ENCODE measurements at places on chromosomes 7 and 10.

- DNase-seq, result no peak
Observed at GRCh38 chr7:134891262-134891695, 95.0 kb upstream of the AGBL3 start.

DNA sequence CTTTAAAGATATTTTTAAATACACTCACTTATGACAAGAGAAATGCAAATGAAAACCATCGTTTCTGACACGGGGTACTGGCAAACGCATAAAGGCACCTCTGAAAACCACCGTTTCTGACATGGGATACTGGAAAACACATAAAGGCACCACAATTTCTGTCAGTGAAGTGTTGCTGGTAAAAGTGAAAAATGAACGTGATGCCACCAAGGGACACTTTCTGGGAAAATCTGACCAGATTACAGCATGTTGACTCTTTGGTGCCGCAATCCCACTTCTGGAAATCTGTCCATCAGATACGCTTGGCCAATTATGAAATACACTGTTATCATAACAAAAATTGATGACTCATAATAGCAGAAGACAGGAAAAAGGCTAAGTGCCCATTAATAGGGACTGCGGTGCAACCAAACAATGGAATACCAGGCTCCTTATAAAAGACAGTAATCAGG lies 131.7 kb downstream of the ZMYND11 start:
- DNase-seq, result peak; percentile 38

DNA sequence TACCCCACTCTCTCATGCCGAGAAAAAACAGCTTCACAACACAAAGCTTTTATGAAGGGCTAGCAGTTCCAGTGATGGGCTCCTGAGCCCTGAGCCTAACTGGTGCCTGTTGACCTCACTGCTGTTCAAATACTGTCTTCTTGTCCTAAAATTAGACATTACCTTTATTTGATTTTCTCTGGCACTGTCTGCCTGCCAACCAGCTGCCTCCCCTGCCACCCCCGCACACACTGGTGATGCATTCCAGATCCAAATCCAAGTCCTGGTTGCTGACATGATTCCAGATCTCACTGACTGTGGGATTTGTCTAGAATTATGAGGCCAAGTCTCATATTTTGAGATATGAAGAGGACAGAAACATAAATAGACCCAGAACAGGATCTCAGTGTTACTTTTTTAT lies 816.2 kb downstream of the NRG3 start:
- no peak for DNase-seq

DNA sequence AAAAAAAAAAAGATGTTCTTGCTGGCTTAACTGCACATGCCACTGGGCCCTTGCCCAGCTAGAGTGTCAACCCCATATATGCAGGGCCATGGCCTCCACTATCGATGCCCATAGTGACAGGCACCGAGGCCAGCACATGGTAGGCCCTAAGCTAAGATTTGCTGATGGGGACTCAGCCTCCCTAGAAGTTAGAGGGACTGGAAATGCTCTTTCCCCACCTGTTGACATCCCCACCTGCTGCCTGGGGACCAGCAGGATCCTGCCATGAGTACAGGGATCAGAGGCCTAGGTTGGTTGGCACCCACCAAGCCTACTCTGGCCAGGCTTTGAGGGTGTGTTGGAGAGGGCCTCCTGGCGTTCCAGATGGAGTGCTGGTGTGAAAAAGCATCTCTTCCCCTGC lies 16.0 kb upstream of the SLC18A2 start:
- DNase-seq, result no peak

- DNase-seq, result no peak
Observed at GRCh38 chr7:150481922-150482321, 31.5 kb downstream of the GIMAP8 start.

DNA sequence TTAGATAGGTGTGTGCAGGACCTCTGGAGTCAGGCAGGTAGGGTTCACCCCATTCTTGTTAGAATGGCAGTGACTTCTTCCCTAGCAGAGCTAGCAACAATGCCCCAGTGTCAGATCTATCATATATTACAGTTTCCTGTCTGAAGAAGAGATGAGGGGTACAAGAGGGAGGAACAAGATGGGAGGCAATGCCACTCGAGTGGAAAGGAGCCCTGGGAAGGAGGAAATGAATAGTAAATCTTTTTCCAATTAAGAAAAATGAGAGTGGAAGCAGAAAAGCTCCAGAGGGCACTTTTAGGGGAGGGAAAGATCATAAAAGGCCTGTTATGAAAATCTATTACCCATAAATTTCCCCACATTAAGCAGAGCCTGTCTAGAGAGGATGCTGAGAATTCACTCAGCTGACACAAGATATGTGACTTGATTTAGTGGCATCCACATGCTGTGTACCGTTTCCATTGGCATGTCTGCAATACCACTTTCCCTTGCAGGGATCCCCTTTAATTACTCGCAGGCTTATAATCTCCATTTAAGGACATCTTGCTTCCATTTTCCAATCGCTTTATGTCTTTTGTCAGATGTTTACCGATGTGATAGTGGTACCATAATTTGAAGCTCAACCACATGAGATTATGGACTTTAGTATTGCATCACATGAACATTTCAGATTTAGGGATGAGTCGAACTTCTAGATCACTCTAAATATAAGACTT lies 70.0 kb upstream of the AGBL3 start:
- DNase-seq, result no peak

GRCh38 chr10:133453516-133454203 lies at the start of gene SCART1:
Gene SCART1 (plus strand): TSS chr10:133453945. CDS start chr10:133453998, 53 bp downstream.
- no peak for DNase-seq

DNA sequence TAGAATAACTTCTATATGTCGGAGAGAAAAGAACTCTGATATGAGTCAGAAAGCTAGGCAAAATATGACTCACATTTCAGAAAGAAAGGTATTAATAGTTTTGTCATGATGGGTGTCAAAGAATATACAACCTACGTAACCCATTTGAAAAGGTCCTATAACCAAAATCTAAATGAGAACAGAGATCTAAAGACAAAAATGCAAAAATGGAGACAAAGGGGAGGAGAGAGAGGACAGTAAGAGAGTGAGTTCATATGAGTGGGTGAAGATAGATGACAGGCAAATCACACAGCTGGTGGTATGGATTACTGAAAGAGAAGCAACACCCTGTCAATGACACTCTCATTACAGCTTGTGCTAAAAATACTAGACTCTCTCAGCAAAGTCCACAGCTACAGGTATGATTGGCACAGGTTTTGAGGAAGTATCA lies 25.6 kb downstream of the ANKMY2 start:
- no peak for DNase-seq

DNA sequence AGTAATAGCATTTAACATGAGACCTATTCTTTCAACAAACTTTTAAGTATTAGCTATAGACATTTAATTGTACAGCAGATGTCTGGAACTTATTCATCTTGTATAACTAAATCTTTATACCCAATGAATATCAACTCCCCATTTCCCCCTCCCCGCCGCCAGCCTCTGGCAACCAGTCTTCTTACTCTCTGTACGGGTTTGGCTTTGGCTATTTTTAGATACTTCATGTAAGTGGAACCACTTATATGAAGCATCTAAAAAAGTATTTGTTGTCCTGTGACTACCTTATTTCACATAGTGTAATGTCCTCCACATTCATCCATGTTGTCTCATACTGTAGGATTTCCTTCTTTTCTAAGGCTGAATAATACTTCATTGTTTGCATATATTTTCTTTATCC lies 60.8 kb downstream of the RAB18 start:
- DNase-seq, result no peak

GRCh38 chr7:27822245-27822644 lies 82.3 kb downstream of the TAX1BP1 start:
- no peak for DNase-seq

GRCh38 chr7:144439717-144440205 lies 36.3 kb upstream of the NOBOX start:
- no peak for DNase-seq

GRCh38 chr10:9449530-9449929 lies 1395.0 kb downstream of the GATA3 start:
- DNase-seq, result no peak

DNA sequence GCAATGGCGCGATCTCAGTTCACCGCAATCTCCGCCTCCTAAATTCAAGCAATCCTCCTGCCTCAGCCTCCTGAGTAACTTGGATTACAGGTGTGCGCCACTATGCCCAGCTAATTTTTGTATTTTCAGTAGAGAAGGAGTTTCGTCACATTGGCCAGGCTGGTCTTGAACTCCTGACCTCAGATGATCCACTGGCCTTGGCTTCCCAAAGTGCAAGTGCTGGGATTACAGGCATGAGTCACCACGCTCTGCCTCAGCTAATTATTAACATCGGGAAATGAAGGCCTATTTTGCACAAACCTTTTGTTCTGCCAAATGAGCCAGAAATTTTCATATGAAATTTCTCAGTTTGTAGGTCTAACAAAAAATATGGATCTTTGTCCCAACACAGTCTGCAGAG lies 106.7 kb upstream of the ODAD2 start:
- no peak for DNase-seq

DNA sequence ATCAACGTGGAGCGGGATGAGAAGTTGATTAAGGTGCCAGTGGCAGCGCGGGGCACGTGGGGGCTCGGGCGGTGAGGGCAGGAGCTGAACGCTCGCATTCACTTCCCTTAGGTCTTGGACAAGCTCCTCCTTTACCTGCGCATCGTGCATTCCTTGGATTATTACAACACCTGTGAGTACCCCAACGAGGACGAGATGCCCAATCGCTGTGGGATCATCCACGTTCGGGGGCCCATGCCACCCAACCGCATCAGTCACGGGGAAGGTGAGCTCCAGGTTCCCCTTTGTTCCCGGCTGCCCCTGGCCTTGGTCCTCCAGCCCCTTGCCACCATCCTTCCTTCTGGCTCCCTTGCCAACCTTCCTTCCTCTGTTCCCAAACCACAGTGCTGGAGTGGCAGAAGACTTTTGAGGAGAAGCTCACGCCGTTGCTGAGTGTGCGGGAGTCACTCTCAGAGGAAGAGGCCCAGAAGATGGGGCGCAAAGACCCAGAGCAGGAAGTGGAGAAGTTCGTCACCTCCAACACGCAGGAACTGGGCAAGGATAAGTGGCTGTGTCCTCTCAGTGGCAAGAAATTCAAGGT lies 2.5 kb downstream of the UFSP1 start:
- no peak for DNase-seq

GRCh38 chr10:7538970-7539654 lies 127.7 kb downstream of the ITIH5 start:
- no peak for DNase-seq

DNA sequence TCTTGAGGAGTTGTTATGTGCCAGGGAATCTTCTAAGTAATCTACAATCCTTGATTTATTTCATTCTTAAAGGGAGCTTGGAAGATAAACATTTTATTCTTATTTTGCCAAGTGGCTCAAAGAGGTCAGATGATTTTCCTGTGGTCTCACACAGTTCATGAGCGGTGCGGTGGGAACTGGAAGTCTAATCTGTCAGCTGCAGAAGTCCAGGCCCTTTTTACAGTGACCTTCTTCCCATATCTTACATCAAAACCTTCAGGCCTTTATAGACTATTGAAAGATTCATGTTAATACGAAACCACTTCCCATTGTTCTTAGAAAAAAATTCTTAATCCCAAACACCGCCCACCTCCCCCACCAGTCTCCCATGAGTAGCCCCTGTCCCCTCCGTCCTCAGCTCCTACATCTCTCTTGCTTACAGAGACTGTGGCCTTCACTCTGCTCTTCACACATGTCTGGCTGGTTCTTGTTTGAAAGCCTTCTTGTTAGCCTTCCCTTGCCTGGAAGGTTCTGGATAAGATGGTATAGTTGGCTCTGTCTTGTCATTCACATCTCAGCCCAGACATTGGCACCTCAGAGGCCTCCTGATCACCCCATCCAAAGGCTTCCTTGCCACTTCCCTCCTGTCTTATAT lies 61.5 kb downstream of the ITGA8 start:
- DNase-seq, result no peak
